ENCODE measurements at places on chromosomes 1 and 21.

DNA sequence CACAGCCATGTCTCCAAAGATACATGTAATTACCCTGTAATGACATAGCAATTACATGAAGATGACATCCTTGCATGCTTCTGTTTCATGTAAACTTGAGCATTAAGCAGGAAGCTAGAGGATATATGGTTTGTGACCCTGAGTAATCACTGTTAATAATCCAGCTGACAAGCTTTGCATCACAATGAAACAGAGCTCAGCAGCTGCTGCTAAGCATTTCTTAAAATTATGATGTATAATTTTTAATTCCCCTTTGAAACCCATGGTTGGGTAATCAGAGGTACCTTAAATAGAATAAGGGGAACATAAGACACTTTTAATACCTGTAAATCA is 293.5 kb downstream of the NTNG1 start:
- DNase-seq, result no peak

DNA sequence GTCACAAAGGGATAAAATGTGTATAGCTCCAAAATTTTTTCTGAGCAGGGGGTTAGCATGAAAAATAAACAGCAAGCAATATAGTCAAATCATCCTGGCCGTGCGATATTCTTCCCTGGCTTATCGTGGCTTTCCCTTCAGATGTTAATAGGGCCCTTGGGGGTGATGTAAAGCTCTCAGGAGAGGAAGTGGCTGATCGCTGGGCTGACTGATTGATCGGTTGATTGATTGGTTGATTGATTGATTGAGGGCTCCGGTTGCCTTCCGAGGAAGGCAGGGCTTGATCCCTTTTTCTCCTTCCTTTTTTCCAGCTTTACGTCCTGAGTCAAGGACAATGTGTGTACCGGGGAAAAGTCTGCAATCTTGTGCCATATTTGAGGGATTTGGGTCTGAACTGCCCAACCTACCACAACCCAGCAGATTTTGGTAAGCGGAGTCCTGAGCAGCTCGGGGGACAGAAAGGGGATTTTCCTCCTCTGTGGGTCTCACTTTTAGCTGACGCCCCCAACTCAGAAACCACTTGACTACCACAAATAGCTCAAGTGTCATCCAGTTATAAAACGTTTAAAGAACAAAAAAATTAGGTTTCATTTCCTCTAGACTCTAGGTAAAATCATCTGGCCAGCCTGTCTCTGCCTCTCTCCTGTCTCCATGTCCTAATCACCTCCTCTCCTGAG is 29.5 kb downstream of the TFF3 start:
- DNase-seq, result no peak

GRCh38 chr1:225845571-225846259 is 35.8 kb downstream of the EPHX1 start:
- DNase-seq, result no peak

GRCh38 chr1:50704126-50704525 is 255.9 kb downstream of the FAF1 start:
- no peak for DNase-seq

DNA sequence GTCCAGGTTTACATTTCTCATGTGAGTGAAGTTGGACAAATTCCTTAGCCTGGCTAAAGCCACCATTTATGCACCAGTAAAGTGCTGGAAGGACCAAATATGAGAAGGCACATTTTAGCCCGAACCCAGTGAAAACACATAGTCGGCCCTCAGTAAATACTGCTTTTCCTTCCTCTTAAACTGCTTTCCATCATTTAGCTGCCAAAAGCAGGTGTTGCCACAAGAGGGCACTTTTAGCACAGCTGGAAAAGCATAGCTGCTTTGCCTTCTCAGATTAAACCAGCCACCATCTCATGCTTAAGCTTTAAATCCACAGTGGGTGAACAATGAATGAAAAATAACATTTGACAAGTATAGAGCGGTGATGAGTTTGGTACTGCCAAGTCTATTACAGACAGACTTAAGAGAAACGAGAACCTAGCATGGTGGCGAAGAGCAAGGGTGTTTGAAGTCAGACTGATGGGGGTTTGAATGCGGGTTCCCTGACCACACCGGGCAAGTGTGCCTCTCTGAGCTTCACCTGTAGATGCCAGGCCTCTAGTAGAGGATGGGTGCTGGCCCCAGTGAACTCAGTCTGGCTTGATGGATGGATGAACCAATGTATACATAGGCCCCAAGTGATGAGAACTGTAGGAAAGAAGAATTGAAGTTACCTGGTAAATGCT is 57.8 kb downstream of the SLC35D1 start:
- no peak for DNase-seq

All from activated CD4-positive, alpha-beta T cell treated with anti-CD3 and anti-CD28 coated beads, Interleukin-2, amount 50 U/mL, for 24 hours (primary cell).